ENCODE measurements at places on chromosomes 5 and 9.

GRCh38 chr9:101897196-101897595 is 158.7 kb upstream of the GRIN3A start:
- DNase-seq = no peak

- DNase-seq = peak; percentile 95
These were observed 5.5 kb upstream of the AQP3 start for GRCh38 chr9:33452828-33453271.

GRCh38 chr9:86723346-86723745 is 224.0 kb downstream of the GAS1 start:
- no peak for DNase-seq

DNA sequence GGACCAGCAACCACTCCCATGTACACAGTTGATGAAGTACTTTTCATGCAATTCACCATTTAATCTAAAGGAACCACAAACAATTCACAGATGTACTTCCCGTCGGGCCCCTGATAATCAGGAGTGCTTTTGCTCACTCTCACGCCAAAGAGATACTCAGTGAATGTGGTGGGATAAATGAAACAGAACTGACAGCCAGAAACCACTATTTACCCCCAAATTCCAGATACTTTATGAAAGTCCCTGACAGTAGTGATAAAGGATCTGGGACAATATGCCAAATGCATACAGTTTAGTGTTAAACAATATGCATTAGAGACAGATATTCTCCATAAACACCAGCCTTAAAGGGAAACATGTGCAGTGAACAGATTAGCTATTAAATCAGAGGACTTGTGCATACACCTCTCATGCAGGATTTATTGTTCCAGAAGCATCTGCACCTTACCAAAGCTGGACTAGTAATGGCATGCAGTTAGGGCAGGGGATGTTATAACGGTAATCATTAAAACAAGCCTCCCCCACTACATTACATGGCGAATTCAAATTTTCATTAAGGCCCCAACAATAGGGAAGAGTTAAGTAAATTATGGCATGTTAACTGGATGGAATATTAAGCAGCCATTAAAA is 74.0 kb upstream of the SLC25A51 start:
- no peak for DNase-seq

- no peak for DNase-seq
These were observed 366.9 kb upstream of the NUDT12 start for GRCh38 chr5:103929338-103930013.

- DNase-seq = no peak
These were observed 42.0 kb downstream of the TMEM174 start for GRCh38 chr5:73214996-73215395.

GRCh38 chr5:96977228-96977627 is 41.3 kb downstream of the LNPEP start:
- no peak for DNase-seq

DNA sequence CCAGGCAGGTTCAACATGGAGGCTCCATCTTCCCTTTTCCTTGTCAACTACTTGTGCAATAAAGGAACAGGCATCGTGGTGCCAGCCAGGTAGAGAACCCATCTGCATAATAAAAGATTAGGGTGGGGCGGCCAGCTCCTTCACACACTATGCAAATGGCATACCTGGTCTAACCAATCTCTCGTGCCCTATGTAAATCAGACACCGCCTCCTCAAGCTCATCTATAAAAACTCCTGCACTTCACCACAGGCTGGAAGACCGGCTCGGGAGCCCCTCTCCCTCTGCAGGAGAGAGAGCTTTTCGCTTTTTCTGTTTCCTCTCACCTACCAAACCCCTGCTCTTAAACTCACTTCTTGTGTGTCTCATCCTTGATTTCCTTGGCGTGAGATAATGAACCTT is 244.3 kb upstream of the PUM3 start:
- DNase-seq = no peak

DNA sequence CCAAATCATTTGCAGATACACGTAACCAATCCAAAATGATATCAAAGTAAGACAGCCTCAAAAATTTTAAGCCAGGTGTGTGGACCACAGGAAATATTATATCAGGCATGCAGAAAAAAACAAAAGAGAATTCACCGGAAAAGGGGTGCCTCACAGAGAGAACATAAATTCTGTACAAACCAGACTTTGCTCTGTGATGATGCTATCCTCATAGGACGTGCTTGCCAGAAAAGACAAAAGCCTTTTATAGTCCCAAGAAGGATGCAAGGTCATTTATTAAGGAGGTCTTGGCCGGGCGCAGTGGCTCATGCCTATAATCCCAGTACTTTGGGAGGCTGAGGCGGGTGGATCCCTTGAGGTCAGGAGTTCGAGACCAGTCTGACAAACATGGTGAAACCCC is 16.8 kb upstream of the ATP6V1G1 start:
- no peak for DNase-seq
